ENCODE measurements at places on chromosomes 5 and 9. TPM values are rescaled to one million over a fixed set of nuclear protein-coding genes. Genes with fewer than 3 reads are reported as not detected.

TRAF2 gene
- polyA plus RNA-seq, result 29.1 TPM

BAAT gene
- polyA plus RNA-seq, result not detected

FBXW5 gene
- 113 TPM for polyA plus RNA-seq

ITGA2 gene
- 0.28 TPM for polyA plus RNA-seq

PLPPR1 gene
- not detected for polyA plus RNA-seq

CRHBP gene
- polyA plus RNA-seq, result not detected

SUSD3 gene
- polyA plus RNA-seq, result 315 TPM

LRRTM2 gene
- not detected for polyA plus RNA-seq

PRR16 gene
- not detected for polyA plus RNA-seq

GPX8 gene
- polyA plus RNA-seq, result not detected

SOHLH1 gene
- not detected for polyA plus RNA-seq

MATR3 gene
- polyA plus RNA-seq, result 379 TPM

CCL19 gene
- not detected for polyA plus RNA-seq

PCDHB9 gene
- not detected for polyA plus RNA-seq

DNAH5 gene
- not detected for polyA plus RNA-seq

- no peak overlapping the region for H3K27ac ChIP-seq
- H3K4me3 ChIP-seq, result no peak overlapping the region
- no peaks in the 10 kb centered on the region for H3K4me1 ChIP-seq
- H3K36me3 ChIP-seq, result no peaks in the 10 kb centered on the region
- no peaks in the 10 kb centered on the region for H3K27me3 ChIP-seq
Measured at GRCh38 chr5:136199408-136199807, 6.4 kb upstream of the SMIM32 start.

GRCh38 chr9:127053057-127053821 lies 69.2 kb downstream of the ANGPTL2 start:
- no peak overlapping the region for H3K4me3 ChIP-seq
- H3K36me3 ChIP-seq, result no peaks in the 10 kb centered on the region
- no peaks in the 10 kb centered on the region for H3K27me3 ChIP-seq
- no peak overlapping the region for H3K27ac ChIP-seq

- H3K27me3 ChIP-seq, result no peaks in the 10 kb centered on the region
- H3K27ac ChIP-seq, result no peak overlapping the region
- no peaks in the 10 kb centered on the region for H3K4me1 ChIP-seq
- DNase-seq, result no peak
- no peak overlapping the region for H3K4me3 ChIP-seq
Measured at GRCh38 chr5:111574311-111574710, 62.0 kb upstream of the STARD4 start.

DNA sequence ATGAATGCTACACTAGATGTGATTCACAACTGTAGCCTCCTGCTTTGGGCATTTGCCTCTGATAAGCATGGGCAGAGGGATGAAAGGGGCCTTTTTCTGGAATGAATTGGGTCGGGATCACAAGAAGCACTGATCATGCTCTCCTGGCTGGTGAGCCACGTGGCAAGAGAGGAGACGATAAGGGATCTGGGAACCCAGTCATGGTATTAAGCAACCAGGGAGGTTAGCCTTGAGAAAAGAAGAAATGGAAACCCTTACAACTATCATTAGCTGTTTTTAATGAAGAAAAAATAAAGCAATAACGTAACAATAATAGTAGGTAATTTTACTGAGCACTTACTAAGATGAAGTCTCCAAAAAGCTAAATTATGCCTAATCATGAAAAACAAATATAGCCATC lies 50.0 kb upstream of the RAI14 start:
- no peaks in the 10 kb centered on the region for H3K4me1 ChIP-seq
- no peaks in the 10 kb centered on the region for H3K36me3 ChIP-seq
- no peak overlapping the region for H3K4me3 ChIP-seq
- no peak overlapping the region for H3K27ac ChIP-seq
- H3K27me3 ChIP-seq, result no peaks in the 10 kb centered on the region

GRCh38 chr9:98500337-98500919 lies 208.3 kb downstream of the GABBR2 start:
- H3K36me3 ChIP-seq, result no peaks in the 10 kb centered on the region
- no peak overlapping the region for H3K4me3 ChIP-seq

DNA sequence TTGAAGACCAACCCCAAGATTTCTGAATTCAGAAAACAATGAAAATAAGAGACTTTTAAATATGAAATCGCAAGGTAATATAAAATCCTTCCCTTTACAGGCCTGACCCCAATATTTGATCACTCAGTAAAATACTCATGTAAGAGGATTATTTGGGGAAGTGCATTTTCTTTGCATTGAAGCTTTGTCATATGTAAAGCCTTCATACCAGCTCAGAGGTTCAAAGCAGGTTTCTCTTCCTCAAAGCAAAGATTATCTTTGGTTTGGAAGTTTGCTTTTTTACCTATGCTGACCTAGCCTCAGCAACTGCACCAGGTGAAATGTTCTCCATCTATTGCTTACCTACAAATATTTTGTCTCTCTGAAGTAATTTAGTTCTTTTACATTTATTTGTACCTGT lies 106.5 kb upstream of the PARP8 start:
- no peak overlapping the region for H3K4me3 ChIP-seq
- DNase-seq, result no peak
- peaks cover 16% of the 10 kb centered on the region for H3K4me1 ChIP-seq
- no peaks in the 10 kb centered on the region for H3K36me3 ChIP-seq
- no peak overlapping the region for H3K27ac ChIP-seq
- no peaks in the 10 kb centered on the region for H3K27me3 ChIP-seq

- DNase-seq, result no peak
- H3K27me3 ChIP-seq, result peaks cover 5% of the 10 kb centered on the region
- no peak overlapping the region for H3K4me3 ChIP-seq
- no peaks in the 10 kb centered on the region for H3K36me3 ChIP-seq
- H3K27ac ChIP-seq, result no peak overlapping the region
- no peaks in the 10 kb centered on the region for H3K4me1 ChIP-seq
Measured at GRCh38 chr5:150298701-150299451, 3.8 kb downstream of the ARSI start.

- H3K27me3 ChIP-seq, result no peaks in the 10 kb centered on the region
- H3K36me3 ChIP-seq, result no peaks in the 10 kb centered on the region
- no peak for DNase-seq
- H3K4me1 ChIP-seq, result no peaks in the 10 kb centered on the region
- H3K27ac ChIP-seq, result no peak overlapping the region
Measured at GRCh38 chr5:56432321-56432720, 199.2 kb upstream of the ANKRD55 start.

GRCh38 chr5:111134087-111134486 lies 41.9 kb downstream of the WDR36 start:
- H3K27me3 ChIP-seq, result no peaks in the 10 kb centered on the region
- no peak for DNase-seq
- H3K4me3 ChIP-seq, result no peak overlapping the region
- H3K27ac ChIP-seq, result no peak overlapping the region

- no peak for DNase-seq
- H3K27me3 ChIP-seq, result no peaks in the 10 kb centered on the region
- H3K36me3 ChIP-seq, result no peaks in the 10 kb centered on the region
- no peak overlapping the region for H3K27ac ChIP-seq
Measured at GRCh38 chr5:125411071-125411743, 664.8 kb upstream of the ZNF608 start.

GRCh38 chr5:96280946-96281393 lies 152.1 kb downstream of the PCSK1 start:
- H3K27me3 ChIP-seq, result no peaks in the 10 kb centered on the region
- no peak overlapping the region for H3K4me3 ChIP-seq
- no peaks in the 10 kb centered on the region for H3K36me3 ChIP-seq
- peaks cover 10% of the 10 kb centered on the region for H3K4me1 ChIP-seq
- no peak overlapping the region for H3K27ac ChIP-seq

DNA sequence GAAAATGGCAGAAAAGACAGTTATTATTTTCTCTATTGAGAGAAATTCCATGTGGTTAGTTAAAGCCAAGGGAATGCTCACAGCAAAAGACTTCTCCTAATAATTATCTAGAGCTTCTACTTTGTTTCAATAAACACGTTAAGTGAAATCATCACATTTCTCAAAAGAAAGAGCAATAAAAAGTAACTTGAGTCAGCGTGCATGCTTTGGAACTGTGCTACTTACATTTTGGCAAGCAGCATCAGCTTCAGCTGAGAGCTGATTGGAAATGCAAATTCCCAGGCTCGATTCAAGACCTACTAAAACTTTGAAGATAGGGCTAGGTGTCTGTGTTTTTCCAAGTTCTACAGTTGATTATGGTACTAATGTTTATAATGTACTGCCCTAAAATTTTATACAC lies 132.1 kb downstream of the CDH18 start:
- no peak overlapping the region for H3K4me3 ChIP-seq
- DNase-seq, result no peak
- no peak overlapping the region for H3K27ac ChIP-seq
- no peaks in the 10 kb centered on the region for H3K27me3 ChIP-seq
- H3K4me1 ChIP-seq, result no peaks in the 10 kb centered on the region
- H3K36me3 ChIP-seq, result no peaks in the 10 kb centered on the region

DNA sequence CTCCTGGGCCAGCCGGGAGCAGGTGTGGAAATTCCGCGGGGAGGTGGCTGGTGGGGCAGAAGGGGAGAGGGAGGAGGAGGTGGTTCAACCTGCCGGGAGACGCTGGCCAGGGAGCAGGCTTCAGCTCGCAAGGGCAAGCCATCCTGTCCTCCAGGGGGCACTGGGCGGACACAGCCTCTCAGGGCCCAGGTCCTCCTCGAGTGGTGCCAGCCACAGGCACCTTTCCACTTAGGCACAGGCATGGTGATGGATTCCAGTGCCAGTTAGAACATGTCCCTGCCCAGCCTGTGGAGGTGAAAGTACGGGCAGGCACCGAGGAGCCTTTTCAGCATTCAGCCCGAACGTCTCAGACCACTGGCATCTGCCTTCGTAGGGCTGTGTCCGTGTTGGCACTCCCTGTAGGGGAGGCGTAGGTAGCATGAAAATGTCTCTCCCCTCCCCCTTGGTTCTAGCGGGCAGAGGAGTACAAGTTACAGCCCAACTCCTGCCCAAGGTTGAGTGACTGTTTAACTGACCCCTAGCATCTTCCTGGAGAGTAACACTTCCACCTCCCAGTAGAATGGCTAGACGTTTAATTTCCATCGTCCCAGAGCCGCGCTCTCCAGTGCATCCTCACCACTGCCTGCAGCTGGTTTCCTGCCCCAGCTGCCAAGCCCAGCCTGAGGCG lies 48.9 kb downstream of the DAB2IP start:
- no peak for DNase-seq
- no peaks in the 10 kb centered on the region for H3K27me3 ChIP-seq
- H3K4me3 ChIP-seq, result no peak overlapping the region

DNA sequence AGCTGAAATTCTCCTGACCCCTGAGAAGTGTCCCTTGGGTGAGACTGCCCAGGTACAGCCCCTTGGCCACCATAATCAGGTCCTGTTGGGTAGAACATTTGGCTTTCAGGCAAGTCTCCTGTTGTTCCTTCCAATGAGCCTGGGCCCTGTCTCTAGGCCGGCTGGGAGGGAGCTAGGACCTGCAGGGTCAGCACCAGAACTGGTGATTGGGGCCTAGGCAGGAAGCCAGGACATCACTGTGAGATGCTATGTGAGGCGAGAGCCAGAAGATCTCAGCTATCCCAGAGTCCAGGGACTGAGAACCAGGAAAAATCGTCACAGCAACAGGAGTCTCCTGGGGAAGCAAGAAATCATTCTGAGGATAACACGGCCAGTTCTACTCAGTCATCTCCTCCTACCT lies 51.5 kb downstream of the PCDH1 start:
- H3K27me3 ChIP-seq, result no peaks in the 10 kb centered on the region
- H3K4me1 ChIP-seq, result no peaks in the 10 kb centered on the region
- H3K36me3 ChIP-seq, result no peaks in the 10 kb centered on the region
- H3K27ac ChIP-seq, result no peak overlapping the region
- DNase-seq, result no peak

DNA sequence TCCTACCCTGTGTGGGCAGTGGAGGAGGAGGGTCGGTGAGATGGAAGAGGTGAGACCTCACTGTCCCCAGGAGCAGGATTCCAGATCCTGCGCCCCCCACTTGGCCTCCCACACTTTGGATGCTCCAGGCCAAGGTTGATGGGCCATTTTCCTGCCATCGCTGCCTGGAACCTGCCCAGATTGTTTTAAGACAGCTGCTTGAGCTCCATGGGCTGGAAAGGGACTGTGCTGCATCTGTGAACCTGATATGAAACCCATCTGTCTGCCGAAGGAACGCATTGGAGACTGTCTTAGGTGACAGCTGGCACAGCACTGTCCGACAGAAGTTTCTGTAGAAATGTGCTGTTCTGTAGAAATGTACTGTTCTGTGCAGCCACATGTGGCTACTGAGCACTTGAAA lies 72.7 kb upstream of the SLC25A48 start:
- DNase-seq, result no peak
- no peak overlapping the region for H3K27ac ChIP-seq
- H3K4me1 ChIP-seq, result no peaks in the 10 kb centered on the region

GRCh38 chr9:130555968-130556367 lies 23.4 kb upstream of the FUBP3 start:
- H3K4me1 ChIP-seq, result no peaks in the 10 kb centered on the region
- H3K27me3 ChIP-seq, result no peaks in the 10 kb centered on the region
- DNase-seq, result no peak
- H3K27ac ChIP-seq, result no peak overlapping the region
- H3K4me3 ChIP-seq, result no peak overlapping the region
- H3K36me3 ChIP-seq, result no peaks in the 10 kb centered on the region

All from naive thymus-derived CD4-positive, alpha-beta T cell (primary cell).